ENCODE measurements at places on chromosomes 11 and 22.

DNA sequence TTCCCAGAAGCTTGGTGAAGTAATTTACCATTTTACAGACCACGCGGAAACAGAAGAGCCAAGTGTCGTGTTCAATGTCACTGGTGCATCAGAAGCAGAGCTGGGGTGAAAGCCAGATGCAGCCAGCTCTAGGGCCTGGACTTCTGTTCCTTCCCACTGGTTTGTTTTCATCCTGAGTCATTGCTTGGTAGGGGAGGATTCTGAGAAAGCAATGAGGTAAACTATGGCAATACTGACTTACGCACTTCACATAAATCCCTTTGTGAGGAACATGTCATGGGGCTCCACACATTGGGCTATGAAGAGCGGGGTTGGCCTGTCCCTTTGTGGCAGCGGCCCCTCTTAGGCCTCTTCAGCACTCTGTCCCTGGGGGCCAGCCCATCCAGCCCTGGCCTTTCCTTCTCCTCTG lies 52.4 kb upstream of the RBFOX2 start:
- peak; percentile 91 for DNase-seq

DNA sequence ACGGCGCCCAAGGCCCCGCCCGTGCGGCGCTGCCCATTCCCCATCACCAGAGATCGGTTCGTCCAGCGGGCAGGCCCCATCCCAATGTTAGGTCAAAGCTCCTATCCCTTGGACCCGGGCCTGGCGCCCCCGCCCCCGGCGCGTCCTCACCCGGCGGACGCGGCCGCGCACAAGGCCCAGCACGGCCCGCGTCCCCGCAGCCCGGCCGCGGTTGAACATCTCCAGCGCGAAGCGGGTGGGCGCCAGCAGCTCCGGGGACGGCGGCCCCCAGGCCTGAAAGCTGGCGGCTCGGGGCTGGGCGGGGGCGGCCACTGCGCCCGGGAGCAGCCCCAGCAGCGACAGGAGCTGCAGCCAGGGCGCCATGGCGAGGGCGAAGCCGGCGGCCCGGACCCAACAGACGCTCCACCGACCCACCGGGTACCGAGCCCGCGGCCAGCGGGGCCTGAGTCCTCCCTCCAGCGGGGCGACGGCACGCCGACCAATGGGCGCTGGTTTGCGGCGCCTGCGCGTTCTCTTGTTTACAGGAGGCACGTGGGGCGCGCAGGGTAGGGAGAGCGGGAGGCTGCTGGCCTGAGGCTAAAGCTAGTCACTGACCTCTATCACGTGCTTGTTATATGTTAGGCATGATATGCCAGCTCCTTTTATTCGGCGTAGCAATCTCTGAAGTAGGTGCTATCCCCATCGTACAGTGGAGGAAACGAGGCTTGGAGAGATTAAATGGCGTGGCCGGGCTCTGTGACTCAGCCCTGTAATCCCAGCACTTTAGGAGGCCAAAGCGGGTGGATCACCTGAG lies at the start of gene CTSF:
Gene CTSF (minus strand): TSS at position 483 of the 793 bp plus-strand sequence. CDS start 120 bp downstream, at position 363.
- peak; percentile 78 for DNase-seq

GRCh38 chr11:108224911-108225786 lies 2.3 kb downstream of the ATM start:
- DNase-seq: peak; percentile 6

DNA sequence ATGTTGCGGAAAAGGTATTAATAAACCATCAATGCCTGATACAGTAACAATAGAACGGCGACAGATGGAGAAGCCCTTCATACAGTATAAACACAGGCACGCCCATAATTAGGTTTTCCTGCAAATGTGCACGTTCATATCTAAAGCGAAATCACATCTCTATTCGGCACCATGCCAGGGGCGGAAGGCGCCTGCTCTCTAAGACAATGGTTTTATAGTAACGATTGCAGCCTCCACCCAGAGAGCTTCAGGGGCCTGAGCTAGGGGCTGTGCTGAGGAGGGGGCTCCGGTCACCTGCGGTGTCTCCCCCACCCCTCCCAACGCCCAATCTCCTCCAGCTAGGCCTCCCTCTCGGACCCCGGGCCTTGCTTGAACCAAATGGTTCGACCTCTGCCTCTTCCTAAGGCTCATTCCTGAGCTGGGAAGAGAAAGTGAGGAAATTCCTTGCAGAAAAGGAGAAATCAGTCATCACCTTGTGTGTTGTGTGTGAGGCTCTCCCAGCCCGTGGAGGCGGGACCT lies 9.6 kb downstream of the KRTAP5-5 start:
- peak; percentile 26 for DNase-seq

- DNase-seq: no peak
These were observed 13.3 kb downstream of the TTC38 start for GRCh38 chr22:46280999-46281623.

- DNase-seq: peak; percentile 98
These were observed 59.5 kb upstream of the PRSS23 start for GRCh38 chr11:86740628-86741483.

- DNase-seq: no peak
These were observed 83.2 kb downstream of the ZBTB16 start for GRCh38 chr11:114142707-114143106.

- no peak for DNase-seq
These were observed 6.9 kb downstream of the TRABD start for GRCh38 chr22:50192436-50193204.

DNA sequence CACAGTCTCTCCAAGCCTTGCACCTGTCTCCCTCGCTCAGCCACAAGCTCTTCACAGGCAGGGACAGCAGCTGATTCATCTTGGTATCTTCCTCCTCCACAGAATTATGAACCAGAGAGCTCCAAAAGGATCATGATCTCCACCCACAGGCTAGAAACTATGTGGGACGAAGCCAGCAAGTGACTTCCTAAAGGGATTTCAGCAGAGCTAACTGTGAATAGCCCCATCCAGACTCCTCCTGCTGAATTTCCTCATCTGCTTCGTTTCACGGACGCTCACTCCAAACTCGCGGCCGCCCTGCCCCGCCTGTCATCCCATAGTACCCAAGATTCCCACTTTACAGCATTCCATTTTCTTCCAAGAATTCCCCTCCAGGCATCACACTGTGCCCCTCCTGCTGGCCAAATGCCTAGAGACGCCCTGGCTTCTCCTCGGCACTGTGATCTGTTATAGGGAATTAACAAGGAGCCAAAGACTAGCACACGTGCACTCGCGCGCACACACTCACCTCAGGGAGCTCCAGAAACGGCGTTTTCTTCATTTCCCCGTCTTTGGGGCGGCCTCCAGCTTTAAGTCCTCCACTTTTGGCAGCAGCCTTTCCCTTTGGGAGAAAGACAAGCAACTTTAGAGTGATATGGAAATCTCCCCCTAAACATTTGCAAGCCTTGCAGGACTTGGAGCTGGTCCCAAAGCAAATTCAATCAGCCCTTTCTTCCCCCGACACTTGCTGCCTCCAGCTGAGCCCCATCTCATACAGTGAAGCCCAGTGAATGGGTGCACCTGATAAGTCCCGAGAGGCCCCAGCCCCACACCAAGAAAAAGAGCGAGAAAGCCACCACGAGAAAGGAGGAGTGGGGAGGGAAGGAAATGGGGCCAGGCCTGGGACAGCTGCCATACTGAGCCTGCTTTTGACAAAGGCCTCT lies 35.5 kb downstream of the SPATA19 start:
- peak; percentile 35 for DNase-seq

DNA sequence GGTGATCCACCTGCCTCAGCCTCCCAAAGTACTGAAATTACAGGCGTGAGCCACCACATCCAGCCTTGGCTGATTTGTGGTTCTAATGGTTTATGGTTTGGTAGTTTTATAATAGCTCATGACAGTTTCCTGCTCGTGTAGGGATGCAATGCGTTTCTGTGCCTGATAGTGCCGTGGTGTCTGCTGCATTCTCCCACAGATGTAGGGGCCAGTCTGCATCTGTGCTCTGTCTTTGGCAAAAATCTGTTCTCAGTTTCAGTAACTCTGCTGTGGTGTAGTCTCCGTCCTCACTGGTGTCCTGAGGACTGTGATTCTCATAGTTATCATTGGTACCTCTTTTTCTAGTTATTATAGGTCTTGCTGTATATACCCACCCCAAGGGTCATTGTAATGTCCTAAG lies 16.3 kb downstream of the ST14 start:
- no peak for DNase-seq

DNA sequence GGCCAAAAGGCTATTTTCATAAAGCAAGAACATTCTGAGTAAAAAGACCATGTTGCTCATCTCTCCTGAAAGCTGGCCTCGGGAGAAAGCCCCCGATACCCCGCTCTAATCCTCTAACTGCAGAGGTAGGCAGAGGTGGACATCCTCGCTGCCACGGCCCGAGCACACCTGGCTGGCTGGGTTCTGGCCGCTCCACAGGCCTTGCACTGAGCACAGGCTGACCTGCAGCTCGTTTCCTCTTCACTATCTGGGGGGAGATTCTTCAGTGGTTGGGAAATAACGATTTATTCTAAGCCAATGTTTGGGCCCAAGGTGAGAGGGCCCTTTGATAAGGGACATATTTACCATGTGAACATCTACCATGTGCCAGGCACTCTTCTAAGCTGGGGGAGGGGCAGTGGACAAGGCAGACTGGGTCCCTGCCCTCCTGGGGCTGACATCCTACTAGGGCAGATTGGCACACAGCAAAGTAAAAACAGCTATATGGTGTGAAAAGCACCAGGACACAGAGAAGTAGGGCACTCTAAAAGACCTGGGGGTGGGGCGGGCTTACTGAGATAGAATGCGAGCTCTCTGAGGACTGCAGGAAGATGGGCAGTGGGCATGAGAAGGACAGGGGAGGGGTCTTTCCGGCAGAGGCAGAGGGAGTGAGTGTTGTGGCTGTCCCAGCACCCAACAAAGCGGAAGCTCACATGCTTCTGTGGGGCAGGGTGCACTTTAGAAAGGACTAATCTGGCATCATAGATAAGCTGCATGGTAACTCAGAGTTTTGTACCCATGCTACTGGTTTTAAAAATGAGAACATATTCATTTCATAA lies 65.5 kb upstream of the ARFGAP3 start:
- DNase-seq: no peak

DNA sequence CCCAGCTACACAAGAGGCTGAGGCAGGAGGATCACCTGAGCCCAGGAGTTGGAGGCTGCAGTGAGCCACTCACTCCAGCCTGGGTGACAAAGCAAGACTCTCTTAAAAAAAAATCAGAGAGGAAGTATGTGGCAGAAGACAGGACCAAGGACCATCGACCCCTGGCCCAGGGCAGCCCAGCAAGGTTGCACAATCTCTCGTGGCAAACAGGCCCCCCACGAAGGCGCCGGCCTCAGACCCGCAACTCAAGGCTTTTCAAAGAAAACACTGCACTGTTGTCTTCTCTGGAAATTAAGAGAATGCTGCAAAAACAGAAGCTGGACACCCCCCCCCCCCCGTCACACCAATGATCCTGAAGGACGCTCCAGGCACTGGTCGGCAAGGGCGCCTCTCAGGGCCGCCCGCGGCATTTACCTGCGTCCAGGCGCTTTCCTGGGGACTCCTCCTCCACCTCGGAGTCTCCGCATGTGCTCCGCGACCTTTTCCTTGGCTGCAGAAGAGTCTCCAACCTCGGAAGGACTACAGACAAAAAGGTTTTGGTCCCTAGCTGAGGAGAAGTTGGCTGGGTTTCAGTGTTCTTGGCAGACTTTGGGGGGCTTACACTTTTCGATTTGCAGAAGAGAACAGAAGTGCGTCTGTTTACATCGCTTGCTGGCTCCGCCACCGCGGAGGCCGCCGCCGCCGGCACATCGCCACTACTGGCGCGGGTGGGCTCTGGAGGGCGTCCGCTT lies 40.5 kb downstream of the BRD1 start:
- DNase-seq: no peak

DNA sequence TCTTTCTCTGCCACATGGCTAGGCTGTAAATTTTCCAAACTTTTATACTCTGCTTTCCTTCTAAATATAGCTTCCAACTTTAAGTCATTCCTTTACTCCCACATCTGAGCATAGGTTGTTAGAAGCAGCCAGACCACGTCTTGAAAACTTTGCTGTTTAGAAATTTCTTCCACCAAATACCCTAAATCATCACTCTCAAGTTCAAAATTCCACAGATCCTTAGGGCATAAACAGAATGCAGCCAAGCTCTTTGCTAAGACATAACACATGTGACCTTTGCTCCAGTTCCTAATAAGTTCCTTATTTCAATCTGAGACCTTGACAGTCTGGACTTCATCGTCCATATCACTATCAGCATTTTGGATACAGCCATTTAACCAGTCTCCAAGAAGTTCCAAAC lies 749.9 kb downstream of the METTL15 start:
- DNase-seq: no peak

DNA sequence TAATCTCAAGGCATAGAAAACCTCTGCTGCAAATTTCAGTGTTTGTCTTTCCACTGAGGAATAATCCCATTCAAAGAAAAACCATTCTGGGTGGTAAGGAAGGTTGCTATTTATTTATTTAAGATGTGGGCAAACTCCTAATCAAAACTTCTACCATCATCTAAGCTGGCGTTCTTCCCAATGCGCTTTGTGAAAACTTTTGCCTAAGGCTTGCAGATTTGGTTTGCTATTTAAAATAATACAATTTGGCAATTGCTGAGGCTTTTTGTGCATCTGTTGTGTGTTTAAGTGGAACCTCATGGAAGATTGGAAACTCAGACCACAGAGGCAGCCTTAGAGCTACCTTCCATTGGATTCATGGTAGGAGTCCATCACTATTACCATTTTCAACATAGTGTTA lies 309.0 kb downstream of the BLID start:
- DNase-seq: no peak

DNA sequence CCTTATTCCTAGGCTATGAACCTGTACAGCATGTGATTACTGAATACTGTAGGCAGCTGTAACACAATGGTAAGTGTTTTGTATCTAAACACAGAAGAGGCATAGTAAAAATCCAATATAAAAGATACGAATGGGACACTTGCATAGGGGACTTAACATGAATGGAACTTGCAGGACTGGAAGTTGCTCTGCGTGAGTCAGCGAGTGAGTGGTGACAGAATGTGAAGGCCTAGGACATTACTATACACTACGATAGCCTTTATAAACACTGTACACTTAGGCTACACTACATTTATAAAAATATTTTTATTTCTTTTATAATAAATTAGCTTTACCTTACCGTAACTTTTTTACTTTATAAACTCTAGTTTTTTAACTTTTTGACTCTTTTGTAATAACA lies 81.1 kb downstream of the PGR start:
- no peak for DNase-seq

GRCh38 chr11:64864473-64865285 lies 13.7 kb downstream of the EHD1 start:
- DNase-seq: peak; percentile 94

- no peak for DNase-seq
These were observed 56.5 kb upstream of the PRR5 start for GRCh38 chr22:44645531-44645930.

GRCh38 chr11:117458275-117459122 lies 130.8 kb downstream of the CEP164 start:
- no peak for DNase-seq

GRCh38 chr11:65786786-65787636 lies at the start of gene OVOL1:
TSS of gene OVOL1 (plus strand) at chr11:65787063. CDS start at chr11:65787374, 311 bp downstream.
- peak; percentile 26 for DNase-seq

GRCh38 chr11:69799582-69799981 lies 19.6 kb downstream of the FGF3 start:
- no peak for DNase-seq

- DNase-seq: no peak
These were observed 380.3 kb downstream of the AASDHPPT start for GRCh38 chr11:106457727-106458126.

DNA sequence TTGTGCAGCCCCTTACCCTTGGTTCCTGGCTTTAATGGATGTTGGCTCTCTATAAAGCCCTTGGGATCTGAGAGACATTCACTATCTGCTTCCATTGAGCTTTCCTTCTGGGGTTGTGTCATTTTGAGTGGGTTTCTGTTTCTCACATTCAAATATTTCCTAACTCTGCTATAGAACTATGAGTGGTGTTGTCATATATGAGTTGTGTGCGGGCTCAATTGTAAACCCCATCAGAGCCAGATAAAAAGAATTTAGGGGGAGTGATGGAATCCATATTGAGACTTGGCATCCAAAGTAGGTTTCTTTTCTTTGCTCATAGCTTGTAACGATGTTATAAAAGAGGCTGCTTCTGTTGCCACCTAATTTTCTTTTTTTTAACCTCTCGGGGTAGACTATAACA lies 41.8 kb upstream of the SPON1 start:
- peak; percentile 78 for DNase-seq

Data from umbilical cord (tissue), 2 donors.